ENCODE measurements at places on chromosomes 6 and 20. TPM values are rescaled to one million over a fixed set of nuclear protein-coding genes. Genes with fewer than 3 reads are reported as not detected.

DNA sequence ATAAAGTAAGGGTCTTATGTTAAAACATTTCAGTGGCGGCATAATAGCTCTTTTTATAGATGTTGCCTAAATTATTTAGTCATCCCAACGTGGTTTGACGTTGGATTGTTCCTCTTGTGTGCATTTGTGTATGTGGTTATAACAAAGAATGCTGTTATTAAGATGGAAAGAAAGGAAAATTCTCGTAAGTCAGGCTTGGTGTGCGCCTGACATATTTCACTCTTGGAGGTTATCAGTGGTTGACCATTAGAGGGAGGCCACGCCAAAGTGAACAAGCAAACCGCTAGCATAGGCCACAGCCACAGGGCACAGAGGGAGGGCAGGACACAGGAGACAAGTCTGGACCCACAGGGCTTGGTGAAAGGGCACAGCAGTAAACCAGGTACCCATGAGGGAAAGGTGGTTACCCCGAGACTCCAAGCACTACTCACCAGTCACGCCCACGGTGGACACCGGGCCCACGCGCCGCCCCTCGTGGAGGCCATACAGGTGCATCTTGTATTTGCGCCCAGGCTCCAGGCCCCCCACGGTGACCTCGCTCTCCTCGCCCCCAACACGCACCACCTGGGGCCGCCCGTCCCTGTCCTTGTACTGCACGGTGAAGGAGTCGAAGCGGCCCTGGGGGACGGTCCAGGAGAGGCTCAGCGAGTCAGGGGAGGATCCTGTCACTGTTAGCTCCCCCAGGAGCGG, 22.9 kb downstream of the CYP21A2 start:
- DNase-seq = no peak

GRCh38 chr20:38165966-38166702, 1.1 kb upstream of the TGM2 start:
- DNase-seq = no peak

DNA sequence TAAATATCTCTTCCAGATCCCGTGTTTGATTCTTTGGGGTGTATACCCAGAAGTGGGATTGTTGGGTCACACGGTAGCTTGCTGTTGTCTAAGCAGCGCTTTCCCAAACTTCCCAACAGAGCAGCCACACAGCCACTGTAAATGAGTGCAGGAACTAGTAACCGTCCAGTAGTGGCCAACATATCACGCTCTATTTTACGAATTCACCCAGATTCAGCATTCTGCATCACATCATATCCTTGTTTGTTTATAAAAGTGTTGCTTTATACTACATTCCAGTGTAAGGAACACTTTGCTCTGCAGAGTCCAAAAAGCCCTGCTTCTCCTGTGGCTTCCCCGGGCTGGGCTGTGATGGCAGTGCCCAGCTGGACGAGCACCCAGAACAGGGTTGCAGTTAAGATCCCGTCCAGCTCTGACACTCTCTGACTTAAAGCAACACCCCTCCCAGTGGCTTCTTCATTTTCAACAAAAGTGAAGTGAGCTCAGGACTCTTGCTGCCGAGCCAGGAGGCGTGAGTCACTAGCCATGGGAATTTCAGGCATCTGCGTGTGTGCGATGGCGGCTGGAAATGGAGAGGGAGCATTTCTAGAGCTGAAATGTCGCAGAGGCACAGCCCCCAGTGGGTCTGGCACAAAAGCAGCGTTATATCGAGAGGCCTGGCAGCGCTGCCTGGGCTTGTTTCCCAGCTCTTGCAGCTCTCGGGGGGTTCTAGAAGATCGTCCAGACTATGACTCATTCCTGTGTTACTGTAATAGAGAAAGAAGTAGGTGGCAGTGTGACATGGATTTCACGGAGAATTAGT, 216.3 kb upstream of the ECI2 start:
- no peak for DNase-seq

GRCh38 chr6:24545691-24546090, 50.9 kb downstream of the ALDH5A1 start:
- no peak for DNase-seq

The BMP6 gene
- total RNA-seq = 0.40 TPM

The CPNE5 gene
- 1.5 TPM for total RNA-seq

DNA sequence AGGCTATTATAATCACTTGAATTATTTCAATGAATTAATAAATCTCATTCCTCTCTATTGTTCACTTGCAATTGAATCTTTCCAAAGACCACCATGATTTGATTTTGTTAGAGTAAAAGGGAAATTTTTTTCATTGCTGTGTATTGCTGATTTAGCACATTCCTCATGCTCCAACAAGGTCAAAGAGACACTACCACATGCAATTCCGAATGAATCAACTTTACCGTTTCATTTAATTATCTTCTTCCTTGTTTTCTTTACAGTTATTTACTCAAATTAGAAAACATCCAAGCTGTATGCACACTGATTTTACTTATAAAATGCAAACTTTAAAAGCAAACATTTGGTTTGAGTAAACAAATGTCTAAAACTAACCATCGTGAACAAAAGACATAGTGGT, 967 bp downstream of the KIAA0408 start:
- no peak for DNase-seq

- no peak for DNase-seq
Measured at GRCh38 chr6:81786150-81786549, 33.7 kb upstream of the TENT5A start.

The TGM3 gene
- not detected for total RNA-seq

GRCh38 chr20:25584905-25585704, at the start of gene NINL:
Gene NINL (minus strand): TSS chr20:25585531. CDS start chr20:25526587, 58,944 bp downstream.
- DNase-seq = peak; percentile 61
